ENCODE measurements at places on chromosomes 16 and 17.

GRCh38 chr16:50195276-50195675 lies 42.2 kb downstream of the TENT4B start:
- no peak for DNase-seq

GRCh38 chr16:75475420-75475847 lies 10.9 kb upstream of the TMEM170A start:
- DNase-seq: no peak

DNA sequence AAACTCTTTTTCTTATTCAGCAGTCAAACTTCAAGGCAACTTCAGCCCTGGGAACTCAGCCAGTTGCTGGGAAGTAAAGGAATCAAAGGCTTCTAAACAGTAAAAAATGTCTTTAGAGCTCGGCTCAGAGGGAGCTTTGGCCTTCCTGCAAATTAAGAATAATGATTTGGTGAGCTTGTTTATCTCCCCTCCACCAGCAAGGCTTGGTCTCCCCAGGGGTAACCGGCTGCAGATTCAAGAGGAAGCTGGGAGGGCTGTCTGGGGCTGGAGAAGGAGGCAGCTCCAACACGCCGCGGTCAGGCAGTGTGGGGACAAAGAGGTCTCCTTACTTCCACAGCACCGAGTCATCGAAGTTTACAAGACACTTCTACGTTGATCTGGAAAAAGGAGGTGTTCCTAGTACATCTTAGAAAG lies 17.7 kb upstream of the DOC2B start:
- peak; percentile 61 for DNase-seq

- DNase-seq: no peak
Observed at GRCh38 chr17:29642171-29642611, 19.5 kb upstream of the CORO6 start.

DNA sequence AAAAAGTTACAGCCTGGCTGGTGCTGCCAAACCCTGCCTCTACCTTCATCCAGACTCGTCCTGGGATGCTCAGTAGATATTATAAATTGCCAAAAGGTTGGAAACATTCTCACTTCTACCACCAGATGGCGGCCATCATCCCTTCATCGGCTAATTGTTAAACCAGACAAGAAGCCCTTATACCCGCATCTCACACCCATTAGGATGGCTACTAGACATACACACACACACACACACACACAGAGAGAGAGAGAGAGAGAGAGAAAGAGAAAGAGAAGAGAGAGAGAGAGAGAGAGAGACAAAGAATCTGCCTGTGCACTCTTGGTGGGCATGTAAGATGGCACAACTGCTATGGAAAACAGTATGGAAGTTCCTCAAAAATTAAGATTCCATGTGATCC lies 15.0 kb upstream of the SCIMP start:
- peak; percentile 89 for DNase-seq

Data from eye (tissue), 1 donor.